ENCODE measurements at places on chromosomes 16 and 17. TPM values are rescaled to one million over a fixed set of nuclear protein-coding genes. Genes with fewer than 3 reads are reported as not detected.

- H3K4me3 ChIP-seq: no peak overlapping the region
- DNase-seq: no peak
- peaks cover 4% of the 10 kb centered on the region for H3K36me3 ChIP-seq
- no peaks in the 10 kb centered on the region for H3K27me3 ChIP-seq
- H3K4me1 ChIP-seq: peaks cover 4% of the 10 kb centered on the region
- H3K27ac ChIP-seq: no peak overlapping the region
These were observed 18.9 kb downstream of the DNAJA2 start for GRCh38 chr16:46954562-46954961.

Gene SETD1A
- 39.5 TPM for total RNA-seq

Gene WNK4
- 0.62 TPM for total RNA-seq

- no peak for DNase-seq
- H3K36me3 ChIP-seq: peaks cover 2% of the 10 kb centered on the region
- H3K27ac ChIP-seq: no peak overlapping the region
- H3K4me1 ChIP-seq: peaks cover 10% of the 10 kb centered on the region
These were observed 2.4 kb upstream of the FOXL1 start for GRCh38 chr16:86575754-86576557.

DNA sequence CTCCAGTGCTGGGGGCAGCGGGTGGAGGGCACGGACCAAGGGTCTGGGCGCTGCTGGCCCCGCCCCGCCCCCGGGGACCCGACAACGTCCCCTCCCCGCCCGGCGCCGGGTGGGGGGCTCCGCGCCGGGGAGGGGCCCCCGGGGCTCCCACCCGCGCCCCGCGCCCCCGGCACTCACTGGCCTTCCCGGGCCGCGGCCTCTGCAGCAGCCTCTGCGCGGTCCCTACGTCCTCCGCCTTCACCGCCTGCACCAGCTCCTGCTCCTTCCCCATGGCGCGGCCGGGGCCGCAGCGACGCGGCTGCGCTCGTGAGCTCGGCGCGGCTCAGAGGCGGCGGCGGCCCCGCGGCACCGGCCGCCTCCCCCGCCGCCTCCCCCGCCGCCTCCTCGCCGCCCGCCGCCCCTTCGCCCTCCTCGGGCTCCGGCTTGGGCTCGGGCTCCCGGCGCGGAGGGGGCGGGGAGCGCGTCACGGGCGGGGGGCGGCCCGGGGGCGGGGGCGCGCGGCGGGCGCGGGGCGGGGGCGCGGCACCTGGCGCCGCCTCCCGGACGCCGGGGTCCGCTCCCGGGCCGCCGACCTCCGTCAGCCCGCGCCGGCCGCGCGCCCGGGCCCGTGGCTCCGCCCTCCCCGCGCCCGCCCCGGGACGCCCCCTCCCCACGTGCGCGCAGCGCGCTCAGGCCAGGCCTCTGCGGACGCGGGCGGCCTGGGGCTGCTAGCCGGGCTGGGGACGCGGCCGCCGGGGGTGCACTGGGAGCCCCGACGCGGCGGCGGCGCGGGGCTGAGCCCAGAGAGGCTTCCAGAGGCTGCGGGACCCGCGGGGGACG, at the start of gene CASKIN1:
Gene CASKIN1 (minus strand): TSS at position 444 of the 819 bp plus-strand sequence. CDS start 173 bp downstream, at position 271.
- H3K27ac ChIP-seq: no peak within 1 kb of the TSS
- DNase-seq: peak; percentile 31
- peak within 1 kb of the TSS; percentile 73 for H3K4me3 ChIP-seq

DNA sequence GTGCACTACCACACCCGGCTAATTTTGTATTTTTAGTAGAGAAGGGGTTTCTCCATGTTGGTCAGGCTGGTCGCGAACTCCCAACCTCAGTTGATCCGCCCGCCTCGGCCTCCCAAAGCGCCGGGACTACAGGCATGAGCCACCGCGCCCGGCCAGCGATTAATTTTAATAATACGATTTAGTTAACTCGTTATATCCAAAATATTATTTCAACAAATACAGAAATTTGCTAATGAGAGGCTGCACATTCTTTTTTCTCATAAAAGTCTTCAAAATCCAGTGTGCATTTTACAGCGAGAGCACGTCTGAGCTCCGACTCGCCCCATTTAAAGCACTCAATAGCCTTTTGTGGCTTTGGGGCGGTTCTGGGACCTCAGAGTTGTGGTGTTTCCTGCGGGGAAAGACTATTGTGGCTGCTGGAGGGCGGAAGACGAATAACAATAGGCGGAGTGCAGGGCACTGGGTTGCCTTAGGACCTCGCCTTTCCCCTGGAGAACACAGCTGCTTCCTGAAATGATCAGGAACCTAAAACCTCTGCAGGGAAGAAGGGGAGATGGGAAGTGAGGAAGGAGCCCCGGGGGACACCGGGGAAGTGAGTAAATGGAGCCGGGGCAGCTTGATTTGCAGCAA, 2.9 kb upstream of the ZSCAN10 start:
- H3K27me3 ChIP-seq: no peaks in the 10 kb centered on the region
- peaks cover 59% of the 10 kb centered on the region for H3K4me1 ChIP-seq
- no peaks in the 10 kb centered on the region for H3K36me3 ChIP-seq
- peak overlapping the region; percentile 93 for H3K27ac ChIP-seq
- DNase-seq: no peak
- H3K4me3 ChIP-seq: peak overlapping the region; percentile 70

DNA sequence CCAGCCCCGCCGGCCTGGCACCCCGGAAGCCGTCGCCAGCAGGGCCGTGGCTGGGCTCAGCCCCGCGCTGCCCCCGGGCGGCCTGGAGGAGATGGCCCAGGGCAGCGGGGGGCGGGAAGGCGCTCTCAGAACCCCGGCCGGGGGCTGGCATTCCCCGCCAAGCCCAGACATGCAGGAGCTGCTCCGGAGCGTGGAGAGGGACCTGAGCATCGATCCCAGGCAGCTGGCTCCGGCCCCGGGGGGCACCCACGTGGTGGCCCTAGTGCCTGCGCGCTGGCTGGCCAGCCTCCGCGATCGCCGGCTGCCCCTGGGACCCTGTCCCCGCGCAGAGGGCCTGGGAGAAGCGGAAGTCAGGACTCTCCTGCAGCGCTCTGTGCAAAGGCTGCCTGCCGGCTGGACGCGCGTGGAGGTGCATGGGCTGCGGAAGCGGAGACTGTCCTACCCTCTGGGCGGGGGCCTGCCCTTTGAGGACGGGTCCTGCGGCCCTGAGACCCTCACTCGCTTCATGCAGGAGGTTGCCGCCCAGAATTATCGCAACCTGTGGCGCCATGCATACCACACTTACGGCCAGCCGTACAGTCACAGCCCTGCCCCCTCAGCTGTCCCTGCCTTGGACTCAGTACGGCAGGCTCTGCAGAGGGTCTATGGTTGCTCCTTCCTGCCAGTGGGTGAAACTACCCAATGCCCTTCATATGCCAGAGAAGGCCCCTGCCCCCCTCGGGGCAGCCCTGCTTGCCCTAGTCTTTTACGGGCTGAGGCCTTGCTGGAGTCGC, 551 bp downstream of the WDR81 start:
- H3K4me3 ChIP-seq: peak overlapping the region; percentile 81
- H3K27me3 ChIP-seq: no peaks in the 10 kb centered on the region
- peak overlapping the region; percentile 91 for H3K27ac ChIP-seq
- H3K36me3 ChIP-seq: no peaks in the 10 kb centered on the region
- no peak for DNase-seq

All from naive thymus-derived CD8-positive, alpha-beta T cell (primary cell).